ENCODE measurements at places on chromosomes 11 and 22.

GRCh38 chr11:120013325-120014250 lies 124.3 kb downstream of the TRIM29 start:
- DNase-seq: peak; percentile 3

DNA sequence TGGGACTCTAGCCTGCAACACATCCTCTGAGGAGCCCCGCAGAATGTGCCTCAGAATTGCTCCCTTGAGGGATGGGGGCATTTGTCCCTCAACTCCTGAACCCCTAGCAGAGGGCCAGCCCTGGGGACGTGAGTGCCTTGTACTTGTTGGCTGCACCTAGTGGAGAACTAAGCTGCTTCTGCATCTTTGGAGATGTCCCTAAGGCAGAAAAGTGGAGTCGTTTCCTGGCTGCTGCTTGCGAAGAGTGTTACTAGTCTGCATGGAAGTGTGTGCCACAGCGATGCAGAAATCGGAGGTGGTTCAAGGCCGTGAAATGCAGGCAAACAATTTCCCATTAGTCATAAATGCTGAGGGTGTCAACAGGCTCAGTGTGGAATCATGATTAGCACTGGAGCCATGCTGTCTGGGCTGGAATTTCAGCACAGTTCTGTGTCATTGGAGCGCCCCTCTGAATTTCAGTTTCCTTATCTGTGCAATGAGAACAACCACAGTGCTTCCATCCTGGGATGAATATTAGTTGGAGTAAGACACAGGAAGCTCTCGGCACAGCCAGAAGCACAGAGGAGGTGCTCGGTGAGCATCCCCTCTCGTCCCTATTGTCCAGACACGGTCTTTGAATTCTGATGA lies 56.5 kb downstream of the MIAT start:
- DNase-seq: no peak

GRCh38 chr11:27701355-27702105 lies 1.3 kb upstream of the BDNF start:
- no peak for DNase-seq

- no peak for DNase-seq
These were observed 11.6 kb downstream of the MMP3 start for GRCh38 chr11:102831489-102832440.

DNA sequence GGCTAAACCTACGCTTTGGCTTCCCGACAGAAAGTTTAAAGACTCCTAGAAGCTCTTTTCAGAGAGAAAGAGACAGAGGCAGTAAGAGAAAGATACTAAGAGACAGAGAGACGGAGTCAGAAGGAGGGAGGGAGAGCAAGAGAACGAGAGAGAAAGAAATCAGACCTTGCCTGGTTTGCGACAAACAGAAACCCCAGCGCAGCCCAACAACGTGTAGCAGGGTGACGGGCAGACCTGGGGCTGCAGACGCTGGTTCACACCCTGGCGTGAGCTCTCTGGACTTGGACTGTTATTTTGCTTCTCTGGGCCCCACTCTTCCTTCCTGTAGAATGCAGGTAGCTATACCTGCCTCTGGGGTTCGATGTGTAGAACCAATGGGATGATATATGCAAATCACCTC lies 244.4 kb upstream of the SYN3 start:
- no peak for DNase-seq
